NCI-H69 (cell line): ENCODE measurements at places on chromosomes 3 and 15.
A peak's percentile ranks its signal among the peaks of the same experiment; 100 is the strongest.

- no peak for DNase-seq
Measured at GRCh38 chr3:197512691-197513571, 42.8 kb downstream of the BDH1 start.

- DNase-seq = no peak
Measured at GRCh38 chr3:195162033-195162669, 108.8 kb downstream of the XXYLT1 start.

GRCh38 chr3:101635954-101636798, 40.8 kb downstream of the ZBTB11 start:
- DNase-seq = peak; percentile 57

DNA sequence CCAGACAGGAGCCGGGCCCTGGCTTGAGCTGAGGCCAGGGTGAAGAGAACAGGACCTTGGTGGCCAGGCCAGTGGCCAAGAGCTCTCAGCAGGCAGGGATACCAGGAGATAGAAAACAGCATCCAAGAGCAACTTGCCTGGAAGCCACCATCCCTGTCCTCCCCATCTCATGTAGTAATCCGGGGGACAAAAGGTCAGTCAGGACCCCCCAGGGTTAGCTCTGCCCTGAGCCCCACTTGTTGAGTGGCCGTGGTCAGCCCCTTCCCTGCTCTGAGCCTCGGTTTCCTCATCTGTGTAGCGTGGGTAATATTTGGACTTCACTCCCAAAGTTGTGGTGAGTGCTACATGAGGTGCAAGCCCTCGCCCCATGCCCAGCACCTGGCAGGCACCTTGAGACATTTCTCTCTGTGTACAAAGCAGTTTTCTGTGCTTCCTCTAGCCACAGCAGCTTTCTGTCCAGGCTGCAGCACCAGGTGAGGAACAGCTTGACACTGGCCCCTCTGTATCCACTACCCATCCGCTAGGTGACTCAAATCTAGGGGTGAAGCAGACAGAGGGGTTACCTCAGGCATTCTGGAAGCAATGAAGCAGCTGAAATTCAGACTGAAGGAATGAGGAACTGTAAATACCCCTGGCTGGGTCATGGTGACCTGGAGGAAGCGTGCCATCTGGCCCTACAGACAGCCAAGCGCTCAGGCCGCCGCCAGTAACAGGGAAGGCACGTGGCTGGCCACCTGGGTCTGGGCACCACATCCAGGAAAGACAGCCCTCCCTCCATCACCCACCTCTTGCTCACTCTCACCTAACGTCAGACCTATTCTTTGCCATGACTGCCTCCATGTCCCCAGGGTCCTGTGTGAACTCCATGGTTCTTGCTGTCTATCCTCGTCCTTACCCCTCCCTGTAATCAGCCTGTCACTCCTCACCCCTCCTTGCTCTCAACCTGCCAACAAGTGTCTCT, 6.7 kb downstream of the CISH start:
- DNase-seq = no peak

- no peak for DNase-seq
Measured at GRCh38 chr15:91429973-91430372, 329.9 kb downstream of the SV2B start.
